HT1080 (cell line): ENCODE measurements at places on chromosomes 7 and 10. TPM values are rescaled to one million over a fixed set of nuclear protein-coding genes. Genes with fewer than 3 reads are reported as not detected.

GRCh38 chr10:88538048-88538447 is 45.1 kb downstream of the RNLS start:
- no peak for DNase-seq

GRCh38 chr7:20365486-20365885 is 34.8 kb downstream of the ITGB8 start:
- no peak for DNase-seq

GRCh38 chr10:14873090-14873760 is 5.4 kb upstream of the SUV39H2 start:
- DNase-seq: no peak

- DNase-seq: no peak
Measured at GRCh38 chr10:52212062-52212461, 102.0 kb upstream of the DKK1 start.

DNA sequence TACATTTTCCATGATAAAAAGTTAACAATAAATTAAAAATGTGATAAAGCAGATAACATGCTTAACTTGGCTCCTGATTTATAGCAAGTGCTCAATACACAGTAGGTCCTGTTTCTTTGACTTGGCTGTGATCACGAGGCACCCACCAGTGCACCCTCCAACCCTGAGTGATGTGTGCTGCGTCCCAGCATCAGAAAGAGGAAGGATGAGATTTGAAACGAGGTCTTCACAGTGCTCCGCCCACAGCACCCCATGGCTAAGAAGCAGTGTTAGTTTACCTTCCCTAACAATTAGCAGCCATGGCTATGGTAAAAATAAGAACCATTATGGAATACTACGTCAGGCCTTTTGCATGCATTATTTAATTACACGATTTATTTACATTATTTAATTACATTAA is 292.0 kb upstream of the ZMIZ1 start:
- no peak for DNase-seq

DNA sequence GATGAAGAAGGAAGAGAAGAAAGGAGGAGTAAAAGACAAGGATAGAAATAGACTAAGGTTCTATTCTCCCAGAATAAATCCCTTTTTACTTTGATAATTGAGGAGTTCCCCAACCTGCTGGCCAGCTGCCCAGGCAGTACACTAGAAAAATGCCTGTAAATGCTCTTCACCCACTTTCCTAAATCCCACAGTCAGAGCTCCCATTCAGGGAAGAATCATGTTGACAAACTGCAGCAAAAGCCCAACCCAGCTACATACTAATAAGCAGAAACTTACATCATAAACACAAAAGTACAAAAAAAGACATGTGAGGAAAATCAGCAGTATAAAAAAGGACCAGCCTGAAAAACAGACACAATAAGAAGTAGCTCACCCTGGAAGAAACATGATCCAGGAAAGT is 15.8 kb upstream of the KDM7A start:
- no peak for DNase-seq

- DNase-seq: no peak
Measured at GRCh38 chr10:78081292-78081691, 47.6 kb downstream of the RPS24 start.

- peak; percentile 41 for DNase-seq
Measured at GRCh38 chr7:155380221-155380861, 77.6 kb upstream of the EN2 start.

GRCh38 chr7:46695051-46695708 is 774.1 kb upstream of the IGFBP3 start:
- no peak for DNase-seq

GRCh38 chr10:69033256-69033655 is 44.7 kb downstream of the KIFBP start:
- no peak for DNase-seq

DNA sequence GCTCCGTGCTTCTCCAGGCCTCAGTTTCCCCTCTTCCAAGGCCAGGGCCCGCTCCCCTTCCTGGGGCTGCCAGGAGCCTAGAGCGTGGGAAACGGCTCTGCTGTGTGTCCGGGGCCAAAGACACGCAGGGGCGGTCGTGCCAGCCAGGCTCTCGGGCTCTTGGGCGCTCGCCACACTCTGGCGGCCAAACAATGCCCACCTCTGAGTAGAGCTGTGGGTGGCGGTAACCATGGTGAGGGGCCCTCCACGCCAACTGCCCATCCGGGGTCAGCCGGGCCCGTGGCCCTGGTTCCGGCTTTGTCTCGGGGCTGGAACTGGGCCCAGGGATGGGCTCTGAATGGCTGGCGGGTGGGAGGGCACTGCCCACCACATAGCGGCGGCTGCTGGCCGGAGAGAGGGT is 16.0 kb downstream of the GRIFIN start:
- DNase-seq: no peak

DNA sequence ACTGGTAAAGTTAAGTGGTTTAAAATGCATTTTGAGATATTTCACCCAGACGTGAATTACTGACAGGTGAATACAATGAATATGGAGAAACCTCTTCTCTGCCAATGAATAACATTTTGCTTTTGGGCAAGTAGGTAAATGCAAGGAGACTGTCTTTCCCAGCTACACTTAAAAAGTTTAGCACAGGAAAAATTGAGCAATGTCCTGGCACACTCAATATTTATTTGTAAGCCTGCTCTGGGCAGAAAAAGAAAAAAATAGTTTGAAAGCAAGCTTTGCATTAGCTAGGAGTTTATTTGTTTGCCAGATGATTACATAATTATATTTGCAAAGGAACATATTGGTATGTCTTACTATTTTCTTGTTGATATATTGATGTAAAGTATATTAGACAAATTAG is 624.2 kb downstream of the ACTR3B start:
- no peak for DNase-seq

- DNase-seq: no peak
Measured at GRCh38 chr10:71031603-71032002, 143.2 kb upstream of the PCBD1 start.

DNA sequence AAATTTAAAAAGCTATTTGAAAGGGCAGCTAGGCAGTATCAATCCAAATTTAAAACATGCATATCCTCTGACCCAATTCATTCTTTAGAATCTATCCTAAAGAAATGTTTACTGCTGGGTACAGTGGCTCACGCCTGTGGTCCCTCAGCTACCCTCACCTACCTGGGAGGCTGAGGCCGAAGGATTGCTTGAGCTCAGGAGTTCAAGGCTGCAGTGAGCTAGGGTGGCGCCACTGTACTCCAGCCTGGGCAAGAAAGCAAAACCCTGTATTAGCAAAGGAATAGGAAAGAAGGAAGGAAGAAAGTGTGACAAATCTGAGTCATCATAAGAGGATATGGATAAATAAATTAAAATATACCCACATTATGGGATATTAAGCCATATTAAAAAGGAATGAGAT is 36.3 kb downstream of the C7orf33 start:
- no peak for DNase-seq

GRCh38 chr7:117750612-117751563 is 122.4 kb downstream of the CTTNBP2 start:
- no peak for DNase-seq

DNA sequence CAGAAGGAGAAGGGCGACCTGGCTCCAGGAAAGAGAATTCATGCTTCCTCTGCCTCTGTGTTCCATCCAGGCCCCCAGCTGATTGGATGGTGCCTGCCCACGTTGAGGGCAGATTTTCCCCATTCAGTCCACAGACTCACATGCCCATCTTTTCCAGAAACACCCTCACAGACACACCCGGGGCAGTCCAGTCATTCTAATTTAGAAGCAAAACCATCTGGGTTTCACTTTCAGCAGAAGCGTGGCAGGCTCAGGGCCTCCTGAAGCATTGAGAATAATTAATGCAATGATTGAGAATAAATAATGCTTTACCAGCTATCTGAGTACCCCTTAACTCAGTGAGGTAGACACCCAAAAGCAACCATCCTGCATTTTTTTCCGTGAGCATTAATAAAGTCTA is 30.2 kb upstream of the CREB5 start:
- no peak for DNase-seq

DNA sequence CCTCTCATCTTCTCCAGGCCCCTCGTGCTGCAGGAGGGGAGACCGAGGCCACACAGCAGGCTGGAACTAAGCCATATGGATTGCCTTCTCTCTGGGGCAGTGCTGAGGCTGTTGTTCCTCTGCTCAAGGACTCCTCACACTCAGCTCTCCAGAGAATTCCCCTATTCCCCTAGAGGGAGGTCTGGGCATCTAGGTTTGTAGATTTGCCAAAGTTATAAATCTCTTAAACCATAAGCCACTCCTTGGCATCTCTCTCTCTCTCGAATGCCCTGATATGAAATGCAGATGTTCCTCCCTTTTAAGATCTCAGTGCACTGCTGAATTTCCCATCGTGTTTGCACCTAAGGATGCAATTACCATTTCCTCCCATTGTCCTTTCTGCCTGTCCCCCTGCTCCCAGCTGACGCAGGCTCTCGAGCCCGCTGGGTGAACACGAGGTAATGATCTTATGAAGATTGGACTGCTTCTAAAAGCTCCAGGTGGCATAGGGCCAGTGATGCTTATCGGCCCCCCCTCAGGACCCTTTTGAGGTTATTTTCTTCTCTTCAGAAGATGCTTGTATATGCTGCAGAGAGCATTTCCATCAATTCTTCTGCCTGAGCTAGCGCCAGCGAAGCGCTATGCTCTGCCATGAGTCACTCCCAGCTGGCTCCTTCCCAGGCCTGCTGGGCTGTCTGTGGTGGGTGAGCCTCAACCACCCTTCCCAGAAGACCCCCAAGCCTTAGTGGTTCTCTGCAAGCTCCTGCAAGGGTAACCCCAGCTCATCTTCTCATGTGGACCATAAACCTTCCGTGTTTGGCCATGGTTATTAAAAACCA is 41.6 kb upstream of the AQP1 start:
- no peak for DNase-seq

DNA sequence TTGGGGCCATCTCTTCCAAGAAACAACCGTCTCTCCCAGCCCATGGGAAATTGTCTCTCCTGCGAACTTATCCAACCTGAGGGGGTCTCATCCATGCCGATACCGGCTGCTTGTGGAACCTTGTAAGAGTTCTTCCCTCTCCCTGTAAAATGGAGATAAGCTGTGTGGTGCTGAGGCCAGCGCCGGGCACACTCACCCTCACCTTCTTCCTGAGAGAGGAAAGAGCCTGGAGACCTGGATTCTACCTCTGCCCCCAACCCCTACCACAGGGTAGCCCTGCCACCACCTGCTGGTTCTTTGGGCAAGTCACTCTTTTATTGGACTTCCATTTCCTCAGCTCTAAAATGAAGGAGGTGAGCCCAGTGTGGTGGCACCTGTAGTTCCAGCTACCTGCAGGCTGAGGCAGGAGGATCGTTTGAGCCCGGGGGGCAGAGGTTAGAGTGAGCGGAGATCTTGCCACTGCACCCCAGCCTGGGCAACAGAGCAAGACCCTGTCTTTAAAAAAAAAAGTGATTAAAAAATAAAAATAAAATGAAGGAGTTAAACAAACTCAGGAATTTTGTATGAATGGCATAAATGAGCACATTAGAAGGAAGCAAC is 38.4 kb upstream of the PSAP start:
- DNase-seq: no peak

- DNase-seq: peak; percentile 93
Measured at GRCh38 chr10:92891885-92892690, 43.8 kb downstream of the EXOC6 start.

GRCh38 chr7:26868841-26869495 is 4.6 kb upstream of the SKAP2 start:
- peak; percentile 53 for DNase-seq

DNA sequence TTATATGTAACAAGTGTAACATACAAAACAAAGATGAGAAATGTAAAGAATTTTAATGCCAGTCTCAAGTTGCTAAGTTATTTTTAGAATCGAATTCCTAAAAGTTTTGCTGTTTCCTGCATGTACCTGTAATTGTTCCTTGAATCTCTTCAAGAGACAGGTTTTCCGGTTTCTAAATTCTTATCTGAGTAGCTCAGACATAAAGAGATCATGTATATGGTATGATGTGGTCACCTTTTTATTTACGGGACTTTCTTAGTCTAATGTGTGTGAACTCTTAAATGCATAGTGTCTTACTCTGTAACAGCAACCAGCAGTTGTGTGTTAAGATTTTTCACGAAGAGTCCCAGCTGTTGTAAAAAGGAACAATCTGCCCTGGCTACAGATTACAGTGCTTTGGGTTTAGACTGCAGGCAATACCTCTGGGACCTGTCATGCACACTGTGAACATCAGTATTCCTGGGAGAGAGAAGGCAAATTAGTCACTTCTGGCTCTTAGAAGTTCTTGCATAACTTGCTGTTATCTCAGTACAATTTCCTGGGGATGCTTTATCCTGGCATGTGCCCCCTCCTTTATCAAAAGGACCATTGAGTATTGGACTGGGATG is 263.4 kb downstream of the BICC1 start:
- DNase-seq: peak; percentile 73

DNA sequence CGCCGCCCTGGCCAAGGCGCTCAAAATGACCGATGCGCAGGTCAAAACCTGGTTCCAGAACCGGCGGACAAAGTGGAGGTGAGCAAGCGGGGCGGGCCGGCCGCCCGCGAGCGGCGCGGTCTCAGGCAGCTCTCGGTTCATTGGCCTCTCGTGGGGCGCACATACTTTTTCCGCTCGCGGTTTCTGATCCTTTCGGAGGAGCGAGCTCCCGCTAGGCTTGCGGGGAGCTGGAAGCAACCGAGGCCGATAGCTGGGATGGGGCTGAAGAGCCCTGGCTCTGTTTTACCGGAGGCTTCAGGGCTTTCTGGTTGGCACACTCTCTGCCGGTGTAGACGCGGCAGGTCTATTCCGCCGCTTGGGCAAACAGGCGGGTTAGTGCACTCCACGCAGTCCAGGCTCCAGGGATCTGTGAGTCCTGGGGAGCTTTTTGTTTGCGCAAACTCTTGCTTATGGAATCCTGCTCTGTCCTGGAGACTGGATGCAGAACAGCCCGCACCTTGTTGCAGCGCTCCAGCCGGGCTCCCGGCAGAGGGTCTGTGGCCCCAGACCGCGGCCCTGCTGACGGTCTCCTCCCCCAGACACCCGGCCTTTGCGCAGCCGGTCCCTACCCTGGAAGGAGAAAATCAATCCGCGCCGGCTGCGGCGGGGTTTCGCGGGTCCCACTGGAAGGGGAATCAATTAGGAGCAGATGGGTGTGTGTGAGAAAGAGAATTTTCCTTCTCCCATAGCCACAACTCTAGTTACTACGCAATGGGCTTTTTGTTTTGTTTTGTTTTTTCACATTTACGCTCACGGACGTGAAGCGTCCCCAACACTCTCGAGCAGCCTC is 3.4 kb downstream of the TLX1 start:
- no peak for DNase-seq

GRCh38 chr10:77328272-77328816 is 309.3 kb downstream of the KCNMA1 start:
- no peak for DNase-seq

HYAL4 gene
- 0.13 TPM in 1 of 2 replicates, not detected in the other for total RNA-seq

SLC13A1 gene
- total RNA-seq: not detected in 2 replicates

ZKSCAN1 gene
- 13.4 and 15.5 TPM in 2 replicates for total RNA-seq

SLC18A2 gene
- total RNA-seq: not detected in 2 replicates

PDE6C gene
- total RNA-seq: not detected in 2 replicates

ST8SIA6 gene
- 0.03 and 0.10 TPM in 2 replicates for total RNA-seq

POLR2J2 gene
- total RNA-seq: 1.5 and 1.6 TPM in 2 replicates

SLC18A3 gene
- total RNA-seq: not detected in 2 replicates

HOXA5 gene
- 1.7 and 1.9 TPM in 2 replicates for total RNA-seq
